Upper lobe of left lung (tissue), 6 donors: ENCODE measurements at places on chromosomes 13 and 19. TPM values are rescaled to one million over a fixed set of nuclear protein-coding genes. Genes with fewer than 3 reads are reported as not detected.

LILRB2 gene
- total RNA-seq, result 30.4 TPM

PGLYRP1 gene
- total RNA-seq, result 4.3 TPM

ZNF253 gene
- total RNA-seq, result 7.2 TPM

ERICH6B gene
- not detected for total RNA-seq

KLF5 gene
- 50.6 TPM for total RNA-seq

TUBA3C gene
- total RNA-seq, result not detected

RNF17 gene
- 0.27 TPM for total RNA-seq
